A549 (cell line): ENCODE measurements at places on chromosomes 12 and 14.

DNA sequence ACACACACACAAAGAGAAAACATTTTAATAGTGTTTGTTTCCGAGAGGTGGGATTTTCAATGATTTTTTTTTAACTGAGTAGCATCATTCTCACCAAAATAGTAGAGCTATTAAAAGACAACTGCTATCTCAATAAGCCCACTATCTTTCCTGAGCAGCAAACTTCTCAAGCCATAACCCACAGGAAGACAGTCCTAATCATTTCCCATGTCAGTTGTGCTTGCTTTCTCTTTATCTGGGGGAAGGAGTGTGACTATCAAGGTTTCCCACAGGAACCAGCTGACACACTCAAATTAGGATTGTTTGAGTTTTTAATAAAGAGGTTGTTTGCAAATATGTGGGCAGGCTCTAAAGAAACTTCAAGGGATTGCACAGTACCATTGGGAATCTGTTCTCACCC is 4.9 kb upstream of the MAX start:
- DNase-seq: no peak

GRCh38 chr14:64391113-64391725 is 3.1 kb downstream of the MTHFD1 start:
- DNase-seq: no peak

DNA sequence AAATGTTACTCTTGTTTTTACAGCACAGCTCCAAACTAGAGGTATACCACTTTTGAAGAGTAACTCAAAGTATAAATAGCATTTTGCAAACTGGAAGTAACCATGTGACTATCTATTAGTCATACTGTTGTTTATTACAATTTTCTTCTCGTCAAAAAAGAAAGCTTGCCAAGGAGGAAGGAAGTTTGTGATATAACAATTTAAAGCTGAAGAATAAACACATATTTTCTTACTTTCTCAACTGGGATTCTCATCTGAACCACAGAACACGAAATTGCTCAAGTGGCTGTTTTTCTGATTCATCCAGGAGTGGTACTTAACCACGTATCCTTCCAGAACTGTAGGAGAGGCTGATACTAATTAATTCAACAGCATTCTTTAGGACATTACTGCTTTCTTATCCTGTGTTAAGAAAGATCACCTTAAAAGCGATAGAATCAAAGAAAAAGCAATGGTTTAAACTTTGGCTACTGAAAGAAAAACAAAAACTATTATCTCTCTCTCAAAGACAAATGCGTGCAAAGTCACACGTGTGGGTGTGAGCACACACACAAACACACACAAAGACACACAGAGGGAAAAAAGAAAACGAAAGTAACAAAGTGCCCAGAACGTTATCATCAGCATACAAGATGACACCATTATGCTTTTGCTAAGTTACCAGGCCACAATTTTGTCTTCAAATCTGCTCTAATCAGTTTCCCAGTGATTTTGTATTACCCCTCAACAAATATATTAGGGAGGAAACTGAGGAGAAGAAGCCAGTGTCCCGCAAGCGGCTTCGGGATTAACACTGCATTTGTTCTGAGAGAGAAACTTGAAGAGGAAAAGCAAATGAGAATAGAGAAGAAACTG is at the start of gene CLEC2B:
Gene CLEC2B (minus strand): TSS at position 48 of the 855 bp plus-strand sequence.
- peak; percentile 42 for DNase-seq

DNA sequence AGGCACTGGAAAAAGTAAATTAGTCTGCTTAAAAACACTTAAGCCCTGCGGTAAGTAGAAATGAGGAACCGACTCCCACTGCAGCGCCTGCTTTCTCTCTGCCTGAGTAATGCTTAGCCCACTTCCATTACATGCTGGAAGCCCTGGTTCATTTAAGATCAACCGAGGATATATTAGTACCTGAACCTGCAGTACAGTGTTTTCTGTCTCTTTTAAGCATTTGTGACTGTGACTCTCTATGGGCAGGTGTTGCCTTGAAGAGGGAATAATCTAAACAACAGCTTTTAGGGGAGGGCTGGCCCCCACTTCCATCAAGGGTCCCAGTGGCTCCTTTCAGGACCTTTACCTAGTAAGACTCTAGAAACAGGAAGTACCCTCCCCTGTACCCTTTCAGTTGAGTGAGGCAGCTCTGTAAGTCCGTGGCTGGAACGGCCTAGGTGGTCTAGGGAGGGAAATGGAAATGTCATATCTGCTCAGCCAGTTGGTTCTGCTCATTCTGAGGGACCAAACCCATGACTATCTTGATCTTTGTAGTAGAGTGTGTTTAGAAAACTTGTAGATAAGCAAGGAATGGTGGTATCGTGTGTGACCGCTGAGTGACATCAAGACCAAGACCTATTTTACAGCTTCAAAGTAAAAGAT is 56.2 kb downstream of the FNTB start:
- DNase-seq: no peak

DNA sequence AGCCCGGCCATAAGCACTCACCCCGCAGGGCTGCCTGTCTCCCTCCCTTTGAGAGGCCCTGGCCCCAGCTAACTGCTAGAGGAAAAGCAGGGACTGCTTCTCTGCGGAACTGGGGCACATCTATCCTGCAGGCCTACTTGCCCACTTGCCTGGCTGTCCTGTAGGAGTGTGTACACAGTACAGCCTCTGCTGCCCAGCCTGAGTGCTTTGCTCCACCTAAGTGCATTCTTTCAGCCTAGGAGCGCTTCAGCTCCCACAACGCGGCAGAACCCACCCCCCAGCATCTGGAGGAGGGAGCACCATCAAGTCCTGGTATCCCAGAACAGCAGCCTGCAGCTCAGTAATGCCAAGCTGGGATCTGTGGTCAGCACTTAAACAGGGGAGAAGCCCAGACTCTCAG is 79.9 kb upstream of the CD163 start:
- DNase-seq: no peak

DNA sequence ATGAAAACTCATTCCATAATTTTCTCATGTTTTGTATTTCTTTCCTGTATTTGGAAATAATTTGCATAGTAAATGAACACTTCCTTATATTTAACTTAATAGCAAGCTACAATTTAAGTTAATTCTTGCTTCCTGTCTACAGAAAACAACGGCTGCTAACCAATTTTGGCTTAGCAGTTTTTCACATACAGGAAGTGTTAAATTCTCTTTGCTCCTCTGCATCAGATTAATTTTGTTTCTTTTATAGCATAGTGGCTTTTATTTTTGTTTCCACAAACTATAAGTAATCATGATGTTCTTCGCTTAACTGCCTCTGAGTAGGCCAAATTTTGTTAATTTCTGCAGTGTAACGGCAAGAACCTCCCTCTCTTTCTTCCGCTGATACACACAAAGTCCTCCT is 182.9 kb downstream of the ALX1 start:
- DNase-seq: no peak

DNA sequence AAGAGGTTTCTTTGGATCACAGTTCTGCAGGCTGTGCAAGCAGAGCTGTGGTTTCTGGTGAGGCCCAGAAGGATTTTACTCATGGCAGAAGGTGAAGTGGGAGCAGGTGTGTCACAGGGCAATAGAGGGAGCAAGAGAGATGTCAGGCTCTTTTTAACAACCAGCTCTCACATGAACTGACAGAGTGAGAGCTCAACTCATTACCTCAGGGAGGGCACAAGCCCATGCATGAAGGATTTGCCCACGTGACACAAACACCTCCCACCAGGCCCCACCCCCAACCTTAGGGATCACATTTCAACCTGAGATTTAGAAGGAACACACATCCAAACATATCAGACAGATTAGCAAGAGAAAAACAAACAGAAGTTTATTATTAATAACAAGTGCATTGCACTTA is 470.4 kb downstream of the GALC start:
- DNase-seq: no peak

DNA sequence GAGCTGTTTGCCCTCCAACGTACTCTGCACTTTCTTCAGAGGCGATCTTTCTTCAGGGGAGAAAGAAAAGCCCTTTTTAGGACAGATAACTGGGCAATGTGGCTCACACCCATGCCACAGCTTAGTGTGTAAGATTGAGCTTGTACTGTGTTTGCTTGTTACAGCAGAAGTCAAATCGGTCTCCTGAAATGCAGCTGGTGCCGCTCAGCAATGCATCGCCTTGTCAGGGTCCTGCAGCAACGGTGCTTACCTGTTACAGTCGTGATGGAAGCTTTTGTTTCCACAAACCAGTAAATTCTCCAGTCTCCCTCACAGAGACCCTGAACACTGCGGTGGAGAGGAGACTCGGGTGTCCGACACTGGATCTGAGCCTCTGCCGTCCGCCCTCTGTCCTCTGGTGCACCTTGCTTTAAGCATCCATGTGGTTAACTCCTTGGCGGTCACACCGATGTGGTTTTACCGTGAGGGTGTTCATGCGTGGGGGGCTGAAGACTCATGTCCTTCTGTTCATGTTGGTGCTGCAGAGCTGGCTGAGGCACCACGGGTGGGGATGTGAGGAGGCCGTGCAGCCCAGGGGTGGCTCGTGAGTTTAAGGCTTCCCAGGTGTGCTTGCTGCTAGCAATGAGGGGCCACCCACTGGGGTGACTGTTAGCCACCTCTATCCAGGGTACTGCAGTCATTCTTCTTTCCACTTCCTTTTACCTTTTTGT is 47.3 kb downstream of the FBXL14 start:
- DNase-seq: no peak

GRCh38 chr12:16119618-16120415 is 157.7 kb downstream of the SLC15A5 start:
- DNase-seq: no peak

DNA sequence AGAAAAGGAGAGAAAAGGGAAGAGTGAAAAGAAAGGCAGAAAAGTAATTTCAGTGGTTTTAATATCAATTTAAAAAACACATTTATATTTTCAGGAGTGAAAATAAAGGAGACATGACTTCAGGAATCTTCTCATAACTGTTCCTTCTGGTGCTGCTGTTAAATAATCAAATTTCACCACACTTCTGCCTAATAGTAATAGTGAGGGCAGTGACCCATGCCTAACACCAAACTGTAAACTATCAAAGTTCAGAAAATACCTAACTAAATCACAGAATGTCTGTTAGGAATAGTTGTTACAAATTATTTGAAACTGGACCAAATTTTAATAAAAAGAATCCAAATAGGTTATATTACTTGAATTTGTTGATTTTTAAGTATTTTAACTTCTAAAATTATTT is 169.4 kb downstream of the RPL10L start:
- no peak for DNase-seq

DNA sequence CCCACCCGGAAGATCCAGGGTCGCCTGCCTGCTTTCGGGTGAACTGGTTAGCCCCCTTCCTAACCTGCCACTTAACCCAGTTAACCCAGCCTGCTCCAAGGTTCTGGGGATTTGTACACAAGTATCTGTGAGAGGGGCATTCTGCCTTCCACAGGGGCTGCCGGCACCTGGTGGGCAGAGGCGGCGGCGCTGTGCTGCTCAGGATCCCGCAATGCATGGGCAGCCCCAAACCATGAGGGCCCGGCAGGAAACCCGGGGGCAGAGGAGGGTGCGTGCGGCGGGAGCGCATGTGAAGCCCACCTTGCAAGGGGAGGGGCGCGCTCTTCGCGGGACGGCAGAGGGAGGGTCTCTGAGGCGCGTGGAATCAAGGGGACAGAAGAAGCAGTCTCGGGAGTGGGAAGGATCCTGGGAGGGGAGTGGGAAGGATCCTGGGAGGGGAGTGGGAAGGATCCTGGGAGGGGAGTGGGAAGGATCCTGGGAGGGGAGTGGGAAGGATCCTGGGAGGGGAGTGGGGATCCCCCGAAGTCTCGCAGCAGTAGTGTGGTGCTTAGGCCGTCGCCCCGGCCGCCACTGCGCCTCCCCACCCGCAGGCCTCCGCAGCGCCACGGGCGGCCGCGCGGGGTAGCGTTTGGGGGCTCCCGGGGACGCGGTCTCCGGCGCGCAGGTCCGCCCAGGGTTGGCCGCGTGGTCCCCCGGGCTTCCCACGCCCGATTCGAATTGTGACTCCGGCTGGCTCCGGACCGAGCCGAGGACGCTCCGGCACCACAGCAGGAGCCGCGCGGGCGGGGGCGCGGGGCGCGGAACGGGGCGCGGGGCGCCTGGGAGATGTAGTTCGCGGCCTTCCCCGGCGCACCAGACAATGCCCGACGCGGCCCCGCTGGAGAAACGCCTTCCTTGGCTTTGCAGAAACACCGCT is 4.9 kb upstream of the MTA1 start:
- DNase-seq: peak; percentile 61

GRCh38 chr12:67649261-67649569 is 670 bp downstream of the DYRK2 start:
- no peak for DNase-seq

DNA sequence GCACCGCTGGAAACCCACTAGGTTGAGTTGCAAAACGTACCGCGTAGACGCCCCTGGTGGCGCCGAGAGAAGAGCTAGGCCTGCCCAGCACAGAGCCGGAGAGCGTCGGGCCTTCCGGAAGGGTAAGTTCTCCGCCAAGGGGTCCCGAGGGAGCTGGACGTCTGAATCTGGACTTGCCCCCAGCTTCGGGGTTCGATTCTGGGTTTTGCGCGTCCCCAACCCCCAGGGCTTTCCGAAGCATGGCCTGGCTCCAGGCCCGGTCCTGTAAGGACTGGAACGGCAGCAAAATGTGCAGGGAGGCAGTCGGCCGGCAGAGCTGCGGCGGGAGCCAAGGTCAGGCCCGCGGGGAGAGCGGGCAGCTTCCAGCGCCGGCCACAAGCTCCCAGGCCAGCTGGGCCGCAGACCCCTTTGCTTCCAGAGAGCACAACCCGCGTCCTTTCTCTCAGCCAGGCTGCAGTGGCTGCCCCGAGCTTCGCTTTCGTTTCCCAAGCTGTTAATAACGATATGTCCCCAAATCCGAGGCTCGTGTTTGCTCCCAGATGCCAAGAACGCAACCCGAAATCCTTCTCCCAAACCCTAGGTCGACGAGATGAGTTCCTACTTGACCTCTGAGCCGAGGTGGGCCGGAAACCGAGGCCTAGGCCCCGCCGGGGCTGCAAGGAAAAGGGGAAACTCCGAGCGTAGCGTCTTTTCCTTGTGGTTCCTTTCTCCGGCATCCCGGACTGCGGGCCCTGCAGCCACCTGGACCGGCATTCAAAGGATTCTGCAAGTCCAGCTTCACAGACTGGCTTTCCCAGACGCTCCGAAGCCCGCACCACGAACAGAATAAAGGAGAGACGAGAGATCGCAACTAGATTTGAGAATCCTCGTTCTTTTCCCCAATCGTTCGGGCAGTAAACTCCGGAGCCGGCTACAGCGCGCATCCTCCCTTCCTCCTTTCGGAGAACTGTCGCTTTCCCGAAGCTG is 3.2 kb upstream of the TBX5 start:
- no peak for DNase-seq

GRCh38 chr12:41293461-41293860 is 105.3 kb downstream of the PDZRN4 start:
- no peak for DNase-seq

DNA sequence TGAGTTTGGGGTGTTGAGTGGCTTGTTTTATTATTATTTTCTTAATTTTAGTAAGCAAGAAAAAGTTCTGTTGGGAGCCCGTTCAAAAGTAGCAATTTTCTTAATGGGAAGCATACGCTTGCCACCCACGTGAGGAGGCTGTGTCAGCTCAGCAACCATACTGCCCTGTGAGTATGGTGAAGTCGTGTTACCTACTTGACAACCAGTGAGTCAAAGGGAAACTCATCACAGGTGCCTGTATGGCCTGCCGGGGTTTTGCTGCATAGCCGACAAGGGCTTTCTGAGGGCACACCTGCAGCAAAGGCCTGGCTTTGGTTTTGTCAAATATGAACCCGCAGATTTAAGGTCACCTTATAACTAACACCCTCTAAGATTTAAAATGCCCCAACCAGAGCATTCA is 31.1 kb downstream of the PITPNM2 start:
- DNase-seq: no peak

- DNase-seq: peak; percentile 46
Observed at GRCh38 chr12:60205500-60205899, 609.7 kb downstream of the SLC16A7 start.

GRCh38 chr14:92959189-92959531 is 36.2 kb downstream of the CHGA start:
- DNase-seq: no peak
